ENCODE measurements at places on chromosomes 2 and 18.

DNA sequence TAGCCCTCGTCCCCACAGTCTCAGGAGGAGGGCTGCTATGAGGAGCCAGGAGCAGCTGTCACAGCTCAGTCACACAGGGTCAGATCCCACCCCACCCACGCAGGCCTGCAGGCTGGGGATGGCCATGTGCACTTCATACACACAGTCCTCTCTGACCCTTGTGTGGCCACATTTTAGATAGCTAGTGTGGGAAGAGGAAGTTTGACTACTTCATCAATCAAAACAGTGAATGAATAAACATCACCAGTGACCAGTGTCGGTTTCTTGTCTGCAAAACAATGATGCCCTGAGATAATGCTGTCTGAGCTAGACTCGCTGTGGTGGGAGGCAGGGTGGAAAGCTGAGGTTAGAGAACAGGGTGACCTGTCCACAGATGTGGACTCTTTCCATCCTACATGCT, 107.1 kb downstream of the PIEZO2 start:
- DNase-seq, result no peak

DNA sequence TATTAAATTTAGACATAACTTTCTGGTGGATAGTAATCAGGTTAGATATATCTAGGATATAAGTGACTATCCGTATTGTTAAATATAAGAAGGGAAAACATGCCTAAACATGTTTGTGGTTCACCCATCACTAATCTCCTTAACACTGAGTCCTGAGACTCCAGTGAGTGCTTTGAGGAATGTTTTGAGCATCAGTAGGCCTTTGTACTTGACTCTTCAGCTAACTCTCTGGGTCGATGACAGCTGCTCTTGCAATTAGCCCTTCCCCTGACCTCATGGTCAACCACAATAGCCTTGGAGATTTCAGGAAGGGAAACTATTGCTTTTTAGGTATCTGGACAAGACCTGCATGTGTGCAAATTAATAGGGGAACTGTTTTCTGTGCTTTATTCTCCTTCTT, 716.8 kb downstream of the EPHA4 start:
- DNase-seq, result no peak

DNA sequence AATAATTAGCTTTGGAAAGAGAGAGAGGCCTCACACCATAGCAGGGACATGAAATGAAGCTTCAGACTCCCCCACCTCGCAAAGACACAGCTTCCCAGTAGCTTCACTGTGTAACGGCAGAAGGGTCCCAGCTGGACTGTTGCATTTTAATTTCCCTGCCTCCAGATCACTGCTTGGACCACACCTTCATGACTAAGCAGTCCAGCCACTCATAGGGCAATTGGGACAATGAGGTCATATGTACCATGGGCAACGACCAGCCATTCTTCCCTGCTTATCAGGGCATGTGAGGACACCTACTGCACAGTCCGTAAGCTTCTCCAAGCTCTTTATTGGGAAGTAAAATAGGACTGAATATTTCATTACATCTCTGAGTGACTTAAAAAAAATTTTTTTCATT, 183.0 kb downstream of the MREG start:
- no peak for DNase-seq

DNA sequence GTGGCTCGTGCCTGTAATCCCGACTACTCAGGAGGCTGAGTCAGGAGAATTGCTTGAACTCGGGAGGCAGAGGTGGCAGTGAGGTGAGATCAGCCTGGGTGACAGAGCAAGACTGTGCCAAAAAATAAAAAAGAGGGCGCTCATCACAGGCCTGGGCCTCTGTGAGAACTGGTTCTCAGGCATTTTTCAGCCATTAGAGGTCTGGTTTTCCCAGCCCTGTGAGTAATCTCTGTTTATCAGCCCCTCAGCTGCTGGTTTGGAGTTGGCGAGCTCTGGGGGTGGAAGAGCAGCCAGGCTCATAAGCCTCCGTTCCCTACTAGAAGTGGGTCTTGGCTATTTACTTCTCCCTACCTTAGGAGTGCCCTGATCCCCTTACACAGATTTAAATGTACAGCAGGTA, 53.1 kb downstream of the CHRNA1 start:
- DNase-seq, result no peak

GRCh38 chr2:44777036-44777435, 164.5 kb upstream of the SIX3 start:
- no peak for DNase-seq

GRCh38 chr18:48929212-48929612, 21.6 kb downstream of the SMAD7 start:
- DNase-seq, result no peak

DNA sequence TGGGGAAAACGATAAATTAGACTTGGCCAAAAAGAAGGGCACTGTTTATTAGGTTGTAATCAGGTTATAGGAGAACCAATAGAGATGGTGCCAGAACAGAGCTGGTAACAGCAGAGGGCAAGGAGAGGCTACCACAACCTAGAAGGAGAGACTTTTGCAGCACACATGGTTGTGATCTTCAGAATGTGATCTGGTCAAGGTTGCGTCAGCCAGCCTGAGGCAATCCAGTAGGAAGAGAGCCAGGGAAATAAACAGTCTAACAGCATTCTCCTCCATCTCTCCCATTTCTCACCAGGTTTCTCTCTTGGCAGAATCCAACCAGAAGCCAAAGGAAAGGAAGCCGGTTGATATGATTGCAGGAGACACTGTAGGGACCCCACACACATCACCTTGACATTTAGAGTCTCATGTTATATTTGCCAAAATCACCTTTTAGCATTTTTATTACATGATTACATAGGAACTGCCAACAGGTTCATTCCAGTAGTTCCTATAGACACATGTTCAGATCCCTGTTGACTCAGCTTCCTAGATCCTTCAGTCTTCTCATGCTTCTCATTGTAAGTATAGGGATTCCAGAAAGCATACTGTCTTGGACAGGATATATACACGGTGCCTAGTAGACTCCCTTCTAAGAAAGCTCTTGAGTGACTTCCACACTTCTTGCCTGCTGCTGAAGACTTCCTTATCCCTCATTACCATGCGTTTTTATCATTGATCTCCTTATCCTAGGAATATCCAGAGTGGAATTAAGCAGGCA, 17.6 kb upstream of the SPATS2L start:
- no peak for DNase-seq

DNA sequence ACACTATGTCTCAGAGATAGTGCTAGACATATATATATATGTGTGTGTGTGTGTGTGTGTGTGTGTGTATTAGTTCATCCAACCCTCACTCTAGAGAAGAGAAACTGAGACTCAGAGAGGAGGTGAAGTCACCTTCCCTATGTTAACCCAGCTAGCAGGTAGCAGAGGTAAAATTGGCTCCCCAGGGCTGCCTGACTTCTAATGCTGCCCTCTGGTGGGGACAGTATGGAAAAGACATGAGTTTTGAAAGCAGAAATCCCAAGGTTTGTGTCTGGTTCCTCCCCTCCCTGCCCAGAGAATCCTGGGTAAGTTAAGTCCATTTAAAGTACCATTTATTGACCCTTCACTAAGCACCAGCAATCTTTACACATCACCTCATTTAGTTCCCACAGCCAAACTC, 137.7 kb downstream of the THNSL2 start:
- DNase-seq, result no peak

DNA sequence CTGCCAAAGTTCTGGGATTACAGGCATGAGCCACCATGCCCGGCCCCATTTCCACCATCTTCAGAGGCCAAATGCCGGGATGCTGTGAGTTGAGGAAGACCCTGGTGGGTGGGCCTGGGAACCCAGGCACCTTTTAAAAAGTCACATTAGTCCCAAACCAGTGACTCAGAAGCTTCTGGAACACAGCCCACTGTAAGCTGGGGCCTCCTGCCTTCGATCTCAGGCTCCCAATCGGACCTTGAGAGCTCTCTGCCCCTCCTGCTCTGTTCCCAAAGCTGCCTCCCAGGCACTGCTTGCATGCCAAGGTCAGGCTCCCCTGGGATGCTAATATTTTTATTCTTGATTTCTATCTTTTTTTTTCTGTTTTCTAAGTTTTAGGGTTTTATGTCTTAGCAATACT, 4.2 kb downstream of the ADCY3 start:
- no peak for DNase-seq

GRCh38 chr2:64952096-64952495, 37.1 kb upstream of the SLC1A4 start:
- no peak for DNase-seq

GRCh38 chr2:156385242-156385641, 50.9 kb upstream of the GPD2 start:
- no peak for DNase-seq

DNA sequence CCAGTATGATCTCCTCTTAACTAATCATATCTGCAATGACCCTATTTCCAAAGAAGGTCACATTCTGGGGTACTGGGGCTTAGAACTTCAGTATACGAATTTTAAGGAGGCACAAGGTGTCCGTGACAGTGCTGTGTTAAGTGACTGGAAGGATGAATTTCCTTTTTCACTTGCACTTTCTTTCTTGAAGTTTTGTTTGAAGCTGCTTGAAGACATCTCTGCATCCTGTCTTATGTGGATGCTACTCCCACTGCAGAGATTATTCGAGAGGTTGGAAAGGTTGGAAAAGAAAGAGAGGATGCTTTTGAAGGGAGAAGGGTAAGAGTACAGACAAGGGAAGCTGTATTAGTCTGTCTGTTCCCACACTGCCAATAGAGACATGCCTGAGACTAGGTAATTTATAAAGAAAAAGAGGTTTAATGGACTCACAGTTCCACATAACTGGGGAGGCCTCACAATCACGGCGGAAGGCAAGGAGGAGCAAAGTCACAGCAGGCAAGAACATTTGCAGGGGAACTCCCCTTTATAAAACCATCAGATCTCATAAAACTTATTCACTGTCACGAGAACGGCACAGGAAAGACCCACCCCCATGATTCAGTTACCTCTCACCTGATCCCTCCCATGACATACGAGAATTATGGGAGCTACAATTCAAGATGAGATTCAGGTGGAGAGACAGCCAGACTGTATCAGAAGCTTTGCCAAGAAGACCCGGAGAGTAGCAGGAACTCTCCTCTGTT, 3.6 kb upstream of the RNF144A start:
- peak; percentile 26 for DNase-seq

- DNase-seq, result no peak
Measured at GRCh38 chr2:31978436-31978835, 32.4 kb downstream of the MEMO1 start.

DNA sequence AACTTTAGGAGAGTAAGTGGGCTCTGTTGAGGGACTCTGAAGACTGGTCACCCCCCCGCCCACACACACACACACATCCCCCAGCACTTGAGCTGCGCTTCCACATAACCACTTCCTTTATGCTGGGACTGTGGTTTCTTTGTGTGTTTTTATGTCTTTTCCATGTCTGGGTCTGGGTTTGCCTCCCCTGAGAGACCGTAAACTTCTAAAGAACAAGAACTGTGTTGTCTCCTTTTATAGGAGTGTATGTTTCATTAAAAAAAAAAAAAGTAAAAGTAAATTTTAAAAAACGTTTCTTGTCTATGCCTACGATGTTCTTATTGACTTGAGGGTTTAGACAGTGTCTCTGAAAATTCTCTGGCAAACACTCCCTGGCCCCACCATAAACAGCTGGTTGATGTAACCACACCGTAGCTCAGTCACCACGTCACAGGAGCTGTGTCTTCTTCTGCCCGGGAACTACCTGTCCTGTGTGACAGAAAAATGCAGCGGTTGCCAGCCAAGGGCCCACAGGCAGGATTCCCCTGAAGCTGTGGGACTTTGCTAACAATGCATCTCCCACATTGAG, 68.0 kb downstream of the KLHL29 start:
- no peak for DNase-seq
